ENCODE measurements at places on chromosomes 13 and 19. TPM values are rescaled to one million over a fixed set of nuclear protein-coding genes. Genes with fewer than 3 reads are reported as not detected.

The GAPDHS gene
- total RNA-seq, result not detected

The RPS15 gene
- 2,379 TPM for total RNA-seq

The ZNF792 gene
- 2.6 TPM for total RNA-seq

The PSG7 gene
- total RNA-seq, result not detected

The SIGLEC10 gene
- total RNA-seq, result 0.53 TPM

The NOVA2 gene
- total RNA-seq, result not detected

The CEACAM4 gene
- total RNA-seq, result not detected

The CEACAM5 gene
- total RNA-seq, result 0.37 TPM

The PSG3 gene
- not detected for total RNA-seq

The LHB gene
- total RNA-seq, result not detected

The LPAR2 gene
- total RNA-seq, result 14.7 TPM

The MEIOSIN gene
- total RNA-seq, result not detected

The ZNF677 gene
- total RNA-seq, result 5.0 TPM

The NAPSA gene
- total RNA-seq, result 10.4 TPM

The HCN2 gene
- total RNA-seq, result 0.24 TPM

The PRTN3 gene
- total RNA-seq, result not detected

The IRGC gene
- total RNA-seq, result not detected

The TPP2 gene
- 62.0 TPM for total RNA-seq

The FFAR3 gene
- 0.30 TPM for total RNA-seq

The POLR2E gene
- 380 TPM for total RNA-seq

The KISS1R gene
- 5.1 TPM for total RNA-seq

The FAM216B gene
- total RNA-seq, result not detected

The UNC13A gene
- 0.15 TPM for total RNA-seq

The PSG11 gene
- not detected for total RNA-seq

The TSC22D1 gene
- 4.8 TPM for total RNA-seq

The KLF1 gene
- total RNA-seq, result 0.68 TPM

The MCEMP1 gene
- not detected for total RNA-seq

The KDM4B gene
- 18.1 TPM for total RNA-seq

The NTF4 gene
- not detected for total RNA-seq

The PGLYRP1 gene
- not detected for total RNA-seq

The PLPPR3 gene
- total RNA-seq, result not detected

The PNMA8A gene
- total RNA-seq, result 0.41 TPM

The TMEM59L gene
- total RNA-seq, result not detected

The ITGBL1 gene
- total RNA-seq, result not detected

The CD79A gene
- total RNA-seq, result 2.7 TPM

The MEF2B gene
- total RNA-seq, result 3.7 TPM

The EPS8L1 gene
- total RNA-seq, result 0.87 TPM

The FGF9 gene
- 0.54 TPM for total RNA-seq

The SETDB2 gene
- total RNA-seq, result 9.6 TPM

The TSHZ3 gene
- total RNA-seq, result 0.25 TPM
